Inflammatory macrophage (primary cell): ENCODE measurements at places on chromosomes 2 and 18.
A peak's percentile ranks its signal among the peaks of the same experiment; 100 is the strongest.

DNA sequence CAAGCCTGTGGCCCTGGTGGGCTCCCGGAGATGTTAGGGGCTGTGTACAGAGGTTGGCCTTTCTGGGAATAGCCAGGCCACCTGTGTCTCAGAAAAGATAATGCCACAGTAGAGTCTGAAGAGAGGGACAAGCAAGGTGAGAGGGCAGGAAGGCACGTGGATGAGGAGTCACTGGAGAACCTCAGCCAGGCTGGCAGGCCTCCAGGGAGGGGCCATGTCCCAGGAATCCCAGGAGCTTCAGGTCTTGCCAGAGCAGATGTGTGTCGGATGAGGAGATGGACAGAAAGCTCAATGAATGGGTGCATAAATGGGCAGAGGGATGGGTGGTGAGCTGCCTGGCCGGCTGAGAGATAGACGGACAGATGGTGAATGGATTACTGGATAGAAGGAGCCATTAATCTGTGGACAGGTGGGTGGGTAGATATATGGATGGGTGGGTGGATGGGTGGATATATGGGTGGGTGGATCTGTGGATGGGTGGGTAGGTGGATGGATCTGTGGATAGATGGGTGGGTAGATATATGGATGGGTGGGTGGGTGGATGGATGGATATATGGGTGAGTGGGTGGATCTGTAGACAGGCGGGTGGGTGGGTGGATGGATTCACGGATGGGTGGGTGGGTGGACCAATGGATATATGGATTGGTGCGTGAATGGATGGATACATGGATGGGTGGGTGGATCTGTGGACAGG lies 7.9 kb upstream of the OTOF start:
- no peak for DNase-seq

GRCh38 chr2:163121483-163121882 lies 282.9 kb upstream of the KCNH7 start:
- no peak for DNase-seq

DNA sequence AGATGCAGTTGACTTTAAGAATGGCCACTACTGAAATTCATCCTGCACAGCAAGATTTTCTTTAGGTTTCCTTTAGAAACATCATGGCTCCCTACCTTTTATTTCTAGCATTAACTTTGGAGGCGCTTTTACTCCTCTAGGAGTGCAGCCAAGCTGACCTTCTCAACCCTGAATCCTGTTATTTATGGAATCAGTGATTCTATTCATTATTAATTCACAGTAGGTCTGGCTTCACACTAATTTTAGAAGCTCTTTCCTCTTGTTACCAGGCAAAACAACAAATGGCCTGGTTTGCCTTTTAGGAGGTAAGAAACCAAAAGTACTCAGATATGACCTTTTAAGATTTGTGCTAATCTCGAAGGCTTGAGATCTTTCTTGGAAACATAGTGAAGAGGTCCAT lies 93.0 kb upstream of the PELI1 start:
- DNase-seq = no peak

DNA sequence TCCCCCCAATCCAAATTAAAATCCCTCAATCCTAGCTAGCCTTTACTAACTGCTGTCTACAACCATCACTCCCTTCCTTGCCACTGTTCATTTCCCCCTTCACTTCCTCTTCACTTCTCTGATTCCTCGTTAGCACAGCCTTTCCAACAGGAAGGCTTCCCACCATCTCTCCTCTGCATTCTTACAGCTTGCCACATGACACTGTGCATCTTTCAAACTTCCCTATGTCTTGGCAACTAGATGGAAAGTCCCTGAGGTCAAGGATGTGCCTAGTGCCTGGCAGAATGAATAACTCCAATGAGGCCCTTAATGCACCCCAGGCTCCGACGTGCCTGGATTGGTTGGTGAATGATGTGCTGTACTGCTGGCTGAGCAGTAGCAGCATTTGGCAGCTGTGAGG lies 15.2 kb downstream of the SAP130 start:
- DNase-seq = no peak

- no peak for DNase-seq
Observed at GRCh38 chr18:26418225-26418624, 130.1 kb downstream of the KCTD1 start.

DNA sequence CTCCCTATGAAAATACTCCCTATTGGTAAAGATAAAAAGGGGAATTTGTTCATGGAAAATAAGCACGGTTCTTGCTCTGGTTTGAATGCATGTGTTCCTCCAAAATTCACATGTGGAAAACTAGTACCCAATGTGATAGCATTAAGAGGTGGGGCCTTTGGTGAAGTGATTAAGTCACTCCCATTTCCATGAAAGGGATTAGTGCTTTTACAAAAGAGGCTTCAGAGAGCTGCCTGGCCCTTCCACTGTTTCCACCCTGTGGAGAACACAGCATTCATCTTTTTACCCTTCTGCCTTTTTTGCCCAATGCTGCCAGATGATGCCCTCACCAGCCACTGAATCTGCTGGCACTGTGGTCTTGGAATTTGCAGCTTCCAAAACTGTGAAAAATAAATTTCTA lies 666.8 kb downstream of the ARHGAP15 start:
- no peak for DNase-seq

- no peak for DNase-seq
Observed at GRCh38 chr2:183347969-183348368, 223.7 kb downstream of the NUP35 start.

GRCh38 chr18:49014605-49015267 lies 64.0 kb upstream of the SMAD7 start:
- DNase-seq = no peak

GRCh38 chr2:23354554-23354953 lies 30.4 kb upstream of the KLHL29 start:
- no peak for DNase-seq

DNA sequence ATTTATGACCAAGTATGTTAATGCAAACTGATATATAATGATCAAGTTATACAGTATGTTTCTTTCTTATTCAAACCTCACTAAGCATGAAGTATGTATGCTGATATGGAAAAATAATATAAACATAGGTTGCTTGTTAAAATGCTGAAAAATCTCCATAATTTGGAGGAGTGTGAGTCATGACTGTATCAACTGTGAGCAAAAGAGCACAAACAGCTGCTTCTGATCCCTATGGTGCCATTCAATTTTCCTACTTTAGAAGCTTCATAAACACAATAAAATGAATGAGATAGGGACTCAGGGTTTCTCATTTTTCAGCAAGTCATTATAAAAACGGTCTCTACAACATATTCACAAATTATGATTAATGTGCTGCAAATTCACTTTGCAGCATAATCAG lies 129.9 kb upstream of the TFPI start:
- no peak for DNase-seq

GRCh38 chr2:11945139-11946126 lies 199.0 kb downstream of the LPIN1 start:
- peak; percentile 63 for DNase-seq

GRCh38 chr2:230864605-230865306 lies at the start of gene ITM2C:
TSS of gene ITM2C (plus strand) at chr2:230864942. CDS start at chr2:230865026, 84 bp downstream.
- peak; percentile 4 for DNase-seq

- DNase-seq = no peak
Observed at GRCh38 chr2:138486363-138487198, 15.0 kb upstream of the SPOPL start.

- no peak for DNase-seq
Observed at GRCh38 chr2:180450841-180451240, 443.7 kb upstream of the CWC22 start.

- DNase-seq = no peak
Observed at GRCh38 chr2:191636235-191636543, 41.7 kb upstream of the NABP1 start.

DNA sequence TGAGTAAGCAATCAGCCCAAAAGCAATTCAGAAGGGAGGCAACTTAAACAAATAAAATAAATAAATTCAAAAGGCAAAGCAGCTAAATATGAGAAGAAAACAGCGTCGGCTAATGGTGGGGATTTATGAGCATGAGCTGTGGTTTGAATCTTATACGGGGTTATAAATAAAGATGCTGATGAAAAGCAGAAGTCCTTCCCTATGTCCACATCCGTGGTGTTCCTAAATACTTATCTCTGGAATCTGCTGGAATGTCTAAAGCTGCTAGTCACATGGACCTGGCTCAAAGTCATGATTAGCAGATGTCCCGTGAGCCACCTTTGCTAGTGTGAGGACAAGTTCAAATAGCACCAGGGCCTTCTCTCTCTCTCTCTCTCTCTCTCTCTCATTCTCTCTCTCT lies 33.8 kb downstream of the SMIM21 start:
- DNase-seq = no peak

DNA sequence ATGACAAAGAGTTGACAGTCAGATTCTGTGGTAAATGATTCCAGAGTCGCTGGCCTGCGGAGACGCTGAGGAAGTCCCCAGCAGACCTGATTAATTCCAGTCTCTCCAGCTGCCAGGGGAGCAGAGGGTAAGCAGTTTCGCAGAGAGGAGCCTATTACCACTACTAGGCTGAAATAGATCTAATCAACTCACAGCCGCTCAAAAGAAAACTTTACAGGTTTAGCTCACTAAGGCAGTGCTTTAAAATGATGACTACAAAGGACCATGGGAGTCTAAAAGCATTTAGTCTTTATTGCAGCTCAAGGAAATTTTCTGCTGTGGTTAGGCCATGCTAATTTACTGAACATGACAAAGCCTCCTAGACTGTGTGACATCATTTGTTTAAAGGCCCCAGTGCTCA lies 445.6 kb upstream of the POU3F3 start:
- DNase-seq = no peak

- DNase-seq = no peak
Observed at GRCh38 chr2:60438131-60438530, 115.3 kb downstream of the BCL11A start.

- DNase-seq = peak; percentile 30
Observed at GRCh38 chr2:150811259-150811855, 323.9 kb upstream of the RND3 start.

- no peak for DNase-seq
Observed at GRCh38 chr2:8827729-8828128, 9.7 kb downstream of the KIDINS220 start.

GRCh38 chr18:67574749-67575148 lies 58.2 kb upstream of the DSEL start:
- no peak for DNase-seq

- no peak for DNase-seq
Observed at GRCh38 chr2:132420816-132421805, 4.5 kb downstream of the GPR39 start.

DNA sequence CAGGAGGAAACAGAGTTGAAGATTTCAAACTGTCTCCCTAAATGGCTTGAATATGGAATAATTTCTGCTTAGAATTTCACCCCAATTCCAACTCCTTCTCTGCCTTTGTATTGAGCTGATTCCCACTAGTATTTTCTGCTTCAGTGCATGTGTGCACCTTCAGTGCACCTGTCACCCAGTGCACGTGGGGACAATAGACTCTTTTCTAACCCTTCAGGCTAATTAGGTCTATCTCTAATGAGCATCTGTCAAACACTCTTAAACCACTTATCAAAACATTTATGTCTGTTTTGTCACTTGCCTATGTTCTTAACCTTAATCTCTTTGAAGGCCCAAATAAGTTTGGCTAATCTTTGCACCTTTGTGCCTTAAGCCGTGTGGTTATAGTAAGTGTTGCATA lies 232.0 kb upstream of the NETO1 start:
- DNase-seq = no peak

- DNase-seq = no peak
Observed at GRCh38 chr2:239865059-239865639, 160.0 kb downstream of the NDUFA10 start.

DNA sequence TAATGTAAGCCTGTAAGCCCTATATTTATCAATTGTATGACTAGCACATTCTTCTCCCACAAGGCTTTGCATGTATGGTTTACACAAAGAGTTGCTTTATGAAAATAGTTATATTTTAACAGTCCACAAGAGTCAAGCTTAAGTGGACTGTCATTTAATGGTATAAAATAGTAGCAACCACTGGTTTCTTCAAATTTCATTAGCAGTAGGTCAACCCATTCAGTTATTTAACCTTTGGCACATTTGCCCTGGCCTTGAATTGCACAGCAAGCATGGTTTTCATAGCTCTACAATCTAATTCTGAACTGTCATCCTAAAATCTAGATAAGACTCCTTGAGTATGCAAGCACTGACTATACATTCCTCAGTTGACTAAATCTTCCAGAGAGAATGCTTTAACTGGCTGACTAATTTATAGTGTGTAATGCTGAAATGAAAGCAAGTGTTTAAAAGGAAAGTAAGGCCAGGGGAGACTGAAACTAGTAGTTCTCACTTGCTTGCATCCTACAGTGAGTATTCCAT lies 1.8 kb downstream of the DPP4 start:
- no peak for DNase-seq

GRCh38 chr18:63311118-63312018 lies 8.2 kb downstream of the BCL2 start:
- DNase-seq = peak; percentile 32

DNA sequence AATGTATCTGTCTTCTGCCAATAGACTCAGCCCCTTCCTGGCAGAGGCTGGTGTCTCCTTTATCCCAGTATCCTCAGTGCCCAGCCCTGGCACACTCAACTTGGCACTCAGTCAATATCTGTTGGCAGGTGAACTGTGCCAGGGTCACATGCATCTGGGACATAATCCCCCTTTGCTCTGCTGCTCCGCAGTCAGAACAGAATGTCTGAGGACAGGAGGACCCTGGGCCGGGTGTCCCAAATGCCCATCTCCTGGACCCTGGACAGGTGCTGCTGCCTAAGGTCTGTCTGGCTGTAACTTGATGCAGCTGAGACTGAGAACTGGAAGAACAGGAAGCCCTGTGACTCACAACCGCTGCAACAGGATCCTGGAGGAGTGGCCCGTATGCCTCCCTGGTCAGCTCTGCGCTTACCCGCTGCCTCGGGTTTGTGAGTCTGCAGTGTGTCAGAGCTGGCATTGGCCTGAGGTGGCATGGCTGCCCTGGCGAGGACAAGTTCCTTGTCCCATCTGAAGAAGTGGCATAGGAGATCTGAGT lies 11.4 kb downstream of the HK2 start:
- peak; percentile 97 for DNase-seq
